ENCODE measurements at places on chromosomes 6 and 20.

GRCh38 chr20:54133434-54134427 is 40.1 kb downstream of the CYP24A1 start:
- DNase-seq, result no peak

DNA sequence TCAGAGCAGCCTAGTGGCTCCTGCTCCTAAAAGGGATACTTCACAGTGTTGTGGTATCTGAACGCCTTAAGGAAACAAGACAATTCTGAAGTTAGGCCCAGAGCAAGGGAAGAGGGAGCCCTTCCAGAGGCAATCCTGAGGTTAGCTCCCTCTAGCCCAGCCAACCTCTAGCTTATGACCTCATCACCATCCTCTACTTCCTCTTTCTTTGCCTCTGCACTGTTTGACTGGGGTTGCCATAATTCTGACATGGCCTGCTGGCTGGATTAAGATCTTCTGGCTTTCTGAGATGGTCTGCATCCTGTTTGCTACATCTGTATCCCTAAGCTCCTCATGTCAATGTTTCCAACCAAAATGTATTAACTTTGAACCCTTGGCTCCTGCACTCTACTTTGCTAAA is 23.3 kb upstream of the BMP2 start:
- DNase-seq, result no peak

- DNase-seq, result no peak
These were observed 19.2 kb downstream of the IRF4 start for GRCh38 chr6:410555-411395.

DNA sequence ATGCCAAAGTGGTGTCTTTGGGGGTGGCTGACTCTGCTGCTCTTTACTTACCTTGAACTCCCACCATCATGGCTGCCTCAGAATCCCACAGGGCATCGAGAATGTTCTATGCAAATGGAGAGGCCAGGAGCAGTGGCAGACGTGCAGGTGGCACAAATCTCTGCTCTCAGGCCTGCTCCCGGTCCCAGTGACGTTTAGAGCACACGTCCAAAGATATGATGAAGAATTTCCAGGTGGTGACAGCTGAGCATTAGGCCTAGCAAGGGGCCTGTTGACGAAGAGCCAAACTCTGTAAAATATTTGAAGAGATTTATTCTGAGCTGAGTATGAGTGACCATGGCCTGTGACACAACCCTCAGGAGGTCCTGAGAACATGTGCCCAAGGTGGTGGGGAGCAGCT is 19.0 kb upstream of the UNC93A start:
- DNase-seq, result no peak

GRCh38 chr20:46349742-46350056 is 41.4 kb upstream of the CDH22 start:
- DNase-seq, result no peak

- no peak for DNase-seq
These were observed 60.0 kb upstream of the KIF13A start for GRCh38 chr6:18047406-18047805.

GRCh38 chr20:15011631-15012030 is 674.2 kb upstream of the FLRT3 start:
- no peak for DNase-seq

DNA sequence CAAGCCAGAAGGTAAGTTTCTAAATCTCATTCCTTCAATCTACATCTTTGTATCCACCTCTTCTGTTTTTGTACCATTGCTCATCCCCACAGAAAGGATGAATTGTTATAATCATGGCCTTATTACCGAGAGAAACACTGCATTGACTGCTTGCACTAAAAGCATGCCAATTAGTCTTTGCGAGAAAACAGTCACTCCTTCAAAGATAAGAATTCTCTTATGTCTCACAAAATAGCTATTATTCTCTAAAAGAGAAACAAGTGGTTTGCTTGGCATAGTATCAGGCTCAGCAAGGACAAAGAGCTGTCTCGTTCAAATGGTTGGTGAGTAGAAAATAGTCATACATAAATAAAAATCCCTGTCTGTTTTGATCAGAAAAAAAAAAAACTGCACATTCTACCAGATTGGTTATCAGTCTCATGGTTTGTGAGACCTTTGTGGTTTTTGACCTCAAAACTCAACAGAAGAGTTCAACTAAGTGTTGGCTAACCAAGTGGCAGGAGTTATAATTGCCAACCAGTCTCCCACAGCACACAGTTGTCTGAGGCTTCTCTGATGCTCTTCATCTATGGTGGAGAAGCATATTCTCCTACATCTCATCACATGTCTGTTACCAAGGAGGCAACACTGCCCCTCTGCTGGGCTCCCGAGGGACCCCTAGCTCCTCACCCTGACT is 35.1 kb upstream of the ARMH2 start:
- DNase-seq, result no peak

DNA sequence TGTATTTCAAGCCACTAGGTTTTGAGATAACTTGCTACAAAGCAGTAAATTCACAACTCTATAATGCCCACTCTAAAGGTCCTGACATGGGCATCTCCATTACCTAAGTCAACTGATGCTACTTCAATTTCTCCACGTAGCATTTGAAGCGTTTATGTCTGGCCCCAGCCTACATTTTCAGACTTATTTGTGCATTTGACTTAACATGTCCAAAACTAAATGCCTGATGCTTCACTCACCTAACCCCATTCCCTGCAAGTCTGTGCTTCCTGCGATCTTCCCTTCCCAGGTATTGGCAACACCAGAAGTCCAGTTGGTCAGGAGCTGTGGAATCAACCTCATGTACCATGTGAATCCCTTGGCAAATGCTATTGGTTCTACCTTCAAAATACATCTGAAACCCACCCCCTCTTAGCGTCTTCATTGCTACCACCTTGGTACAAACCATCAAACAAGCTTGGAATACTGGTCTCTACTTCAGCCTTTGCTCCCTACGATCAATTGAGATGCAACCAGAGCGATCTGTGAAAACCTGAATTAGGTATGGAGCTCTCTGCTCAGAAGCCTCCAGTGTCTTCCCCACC is 12.8 kb upstream of the ZNFX1 start:
- no peak for DNase-seq

DNA sequence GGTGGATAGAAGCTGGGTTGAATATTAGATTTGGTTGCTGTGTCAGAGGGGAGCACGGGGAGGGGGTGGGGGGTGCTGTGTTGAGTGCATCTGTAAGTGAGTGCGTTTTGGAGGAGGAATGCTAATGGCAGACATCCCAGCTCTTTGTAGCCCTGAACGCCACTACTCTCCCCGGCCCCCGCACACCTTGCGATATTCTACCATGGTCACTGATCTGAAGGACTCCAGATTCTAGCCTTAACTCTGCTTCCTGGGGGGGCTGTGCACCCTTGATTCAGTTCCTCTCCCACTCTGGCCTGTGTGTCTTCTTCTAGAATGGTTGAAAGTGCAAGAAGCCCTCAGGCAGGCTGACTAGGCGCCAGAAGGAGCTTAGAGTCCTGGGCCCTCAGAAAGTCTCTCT is 7.1 kb downstream of the GLP1R start:
- DNase-seq, result no peak

DNA sequence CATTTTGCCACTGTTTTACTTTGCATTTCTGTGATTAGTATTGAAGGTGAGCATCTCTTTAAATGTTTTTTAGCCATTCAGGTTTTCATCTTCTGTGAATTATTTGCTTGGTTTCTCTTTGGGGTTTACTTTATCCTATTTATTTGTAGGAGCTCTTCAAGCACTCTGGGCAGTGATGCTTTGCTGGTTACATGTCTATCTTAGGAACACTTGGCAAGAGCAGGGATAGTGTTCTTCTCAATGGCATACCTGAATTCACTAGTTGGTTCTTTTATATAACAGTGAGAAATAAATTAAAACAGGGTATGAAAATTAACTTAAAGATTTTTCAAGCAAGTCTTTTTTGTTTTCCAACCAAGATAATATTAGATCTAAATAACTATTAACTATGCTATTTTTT is 119.7 kb upstream of the BACH2 start:
- DNase-seq, result no peak

- peak; percentile 82 for DNase-seq
These were observed 25.3 kb upstream of the TOP1 start for GRCh38 chr20:41003143-41003935.

- peak; percentile 31 for DNase-seq
These were observed 95.1 kb upstream of the OLIG3 start for GRCh38 chr6:137589067-137589848.

DNA sequence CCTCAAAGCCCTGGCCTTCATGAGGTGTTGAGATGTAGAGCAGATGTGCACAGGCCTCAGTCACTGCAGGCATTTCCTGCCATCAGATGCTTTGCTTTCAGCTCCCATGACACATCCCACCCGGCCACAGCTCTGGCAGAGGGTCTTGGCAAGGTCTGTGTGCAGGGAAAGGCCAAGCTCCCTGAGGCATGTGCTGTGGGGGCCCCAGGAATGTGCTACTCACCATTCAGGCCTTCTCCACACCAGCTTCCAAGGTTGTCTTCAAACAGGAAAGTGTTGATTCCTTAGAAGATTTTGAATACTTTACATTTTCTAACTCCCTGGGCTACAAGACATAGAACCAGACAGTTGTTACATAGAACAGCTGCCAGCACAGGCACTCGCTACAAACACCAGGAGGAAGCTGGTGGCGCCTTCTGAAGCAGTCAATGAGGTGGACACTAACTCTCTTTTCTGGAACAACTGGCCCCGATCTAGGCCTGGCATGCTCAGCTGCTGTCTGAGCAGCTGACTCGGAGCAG is 27.8 kb downstream of the CASS4 start:
- no peak for DNase-seq

GRCh38 chr20:20755674-20756319 is 43.4 kb upstream of the RALGAPA2 start:
- no peak for DNase-seq

GRCh38 chr20:37504404-37505096 is 16.5 kb upstream of the NNAT start:
- no peak for DNase-seq

GRCh38 chr6:108438918-108439317 is 121.8 kb upstream of the FOXO3 start:
- no peak for DNase-seq

GRCh38 chr6:132003516-132004178 is 52.5 kb upstream of the CCN2 start:
- DNase-seq, result no peak

GRCh38 chr6:5398530-5398929 is 137.2 kb downstream of the FARS2 start:
- peak; percentile 2 for DNase-seq

GRCh38 chr6:36875250-36875633 is 639 bp upstream of the PPIL1 start:
- DNase-seq, result no peak

DNA sequence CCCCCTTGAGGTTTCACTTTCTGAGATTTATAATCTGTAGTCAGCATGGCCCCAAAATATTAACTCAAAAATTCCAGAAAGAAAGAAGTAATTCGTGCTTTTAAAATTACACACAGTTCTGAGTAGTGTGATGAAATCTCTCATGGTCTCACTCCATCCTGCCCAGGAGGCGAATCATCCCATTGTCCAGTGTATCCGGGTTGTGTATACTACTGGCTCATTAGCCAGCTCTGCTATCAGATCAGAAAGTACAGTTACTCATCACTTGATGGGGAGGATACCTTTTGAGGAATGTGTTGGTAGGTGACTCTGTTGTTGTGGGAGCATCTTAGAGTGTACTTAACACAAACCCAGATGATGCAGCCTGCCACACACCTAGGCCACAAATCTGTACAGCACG is 65.2 kb downstream of the CDC5L start:
- no peak for DNase-seq

GRCh38 chr20:11445891-11446290 is 471.8 kb upstream of the BTBD3 start:
- DNase-seq, result no peak

DNA sequence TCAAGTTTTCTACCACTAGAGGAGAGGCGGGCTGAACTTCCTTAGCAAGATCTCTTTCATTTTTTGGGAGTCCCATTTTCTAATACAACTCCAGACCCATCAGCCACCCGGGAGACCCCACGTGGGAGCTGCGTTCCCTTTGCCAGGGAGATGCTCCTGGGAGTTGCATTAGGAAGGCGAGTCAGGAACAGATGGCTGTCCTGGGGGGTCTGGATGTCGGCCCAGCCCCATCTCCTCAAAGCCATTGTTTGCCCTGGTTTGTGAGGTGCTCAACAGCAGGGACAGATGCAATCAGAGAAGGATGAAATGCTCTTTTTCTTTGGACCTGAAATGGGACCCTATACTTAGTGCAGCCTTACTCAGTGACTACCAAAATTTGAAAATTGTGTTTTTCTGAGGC is 39.4 kb downstream of the CARMIL1 start:
- no peak for DNase-seq

- DNase-seq, result no peak
These were observed 35.4 kb upstream of the PIM1 start for GRCh38 chr6:37134396-37135191.

GRCh38 chr6:13920552-13920951 is 4.2 kb upstream of the RNF182 start:
- DNase-seq, result no peak

DNA sequence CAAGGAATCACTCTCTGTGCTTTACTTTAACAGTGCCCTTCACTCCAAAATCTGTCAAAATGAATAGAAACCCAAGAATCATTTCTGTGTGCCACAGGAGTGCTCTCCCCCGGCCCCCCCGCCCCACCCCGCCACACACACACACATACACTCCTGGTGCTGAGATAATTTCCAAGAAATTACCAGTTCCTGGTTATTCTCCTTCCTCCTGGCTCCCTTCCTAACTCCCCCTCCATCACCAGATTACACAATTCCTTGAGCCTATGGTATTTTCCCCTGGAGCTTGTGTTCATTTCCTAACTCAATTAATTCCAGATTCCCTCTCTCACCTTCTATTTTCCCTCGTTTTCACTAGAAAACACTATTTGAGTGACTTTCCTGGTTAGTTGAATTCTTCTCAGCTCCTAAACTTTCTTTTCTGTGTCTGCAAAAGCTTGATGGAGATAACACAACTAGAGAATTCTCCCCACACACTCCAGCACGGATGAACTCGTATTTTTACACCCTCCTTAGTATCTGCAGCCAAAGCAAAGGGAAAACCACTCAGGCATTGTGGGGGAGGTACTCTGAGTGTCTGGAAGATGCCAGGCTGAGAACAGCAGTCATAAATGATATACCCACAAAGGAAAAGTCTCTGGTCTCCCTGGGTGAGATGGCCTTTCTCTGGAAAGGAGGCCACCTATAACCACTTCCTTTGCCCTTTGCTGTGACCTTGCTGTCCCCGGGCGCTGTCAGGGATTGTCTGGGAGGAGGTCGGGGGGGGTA is 1.9 kb upstream of the SLC24A3 start:
- no peak for DNase-seq
